ENCODE measurements at places on chromosomes 7 and 10.

- no peak for DNase-seq
Observed at GRCh38 chr7:129845972-129846327, 106.8 kb downstream of the UBE2H start.

DNA sequence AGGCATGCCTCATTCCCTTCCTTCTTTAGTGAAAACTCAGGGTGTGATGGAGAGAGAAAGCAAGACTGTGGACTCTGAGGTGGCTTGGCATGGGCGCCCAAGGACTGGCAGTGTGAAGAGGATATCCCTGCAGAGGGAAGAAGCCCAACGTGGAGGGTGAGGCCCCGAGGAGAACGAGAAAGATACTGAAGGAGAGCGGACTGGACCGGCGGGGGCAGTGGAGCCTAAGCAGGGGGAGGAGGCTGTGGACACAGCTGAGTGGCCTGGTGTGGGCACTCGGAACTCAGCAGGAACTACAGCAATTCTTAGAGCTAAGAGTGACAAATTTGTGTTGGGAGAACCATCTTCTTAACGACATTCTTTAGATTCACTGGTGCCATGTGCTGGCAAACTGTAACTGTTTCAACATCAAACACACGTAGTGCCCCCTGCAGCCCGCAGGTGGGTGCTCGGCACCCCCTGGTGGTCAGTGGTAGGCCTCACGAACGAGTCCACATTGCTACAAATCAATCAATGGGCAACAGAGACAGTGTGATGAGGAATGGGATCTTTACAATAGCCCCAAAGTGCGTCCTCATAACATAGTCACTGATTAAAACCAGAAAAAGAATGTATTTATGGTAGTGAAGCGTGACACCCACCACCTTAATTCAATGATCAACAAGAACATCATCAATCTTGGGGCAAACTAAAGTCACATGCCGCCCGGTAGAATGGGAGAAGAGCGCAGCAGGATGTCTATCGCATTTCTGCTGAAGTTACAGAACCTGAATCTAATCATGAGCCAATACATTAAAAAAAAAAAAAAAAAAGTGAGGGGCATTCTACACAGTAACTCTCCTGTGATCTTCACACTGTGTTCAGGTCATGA, 2.0 kb upstream of the SFTPA1 start:
- DNase-seq: no peak

GRCh38 chr7:99622596-99622995, 5.8 kb downstream of the ZSCAN25 start:
- no peak for DNase-seq

DNA sequence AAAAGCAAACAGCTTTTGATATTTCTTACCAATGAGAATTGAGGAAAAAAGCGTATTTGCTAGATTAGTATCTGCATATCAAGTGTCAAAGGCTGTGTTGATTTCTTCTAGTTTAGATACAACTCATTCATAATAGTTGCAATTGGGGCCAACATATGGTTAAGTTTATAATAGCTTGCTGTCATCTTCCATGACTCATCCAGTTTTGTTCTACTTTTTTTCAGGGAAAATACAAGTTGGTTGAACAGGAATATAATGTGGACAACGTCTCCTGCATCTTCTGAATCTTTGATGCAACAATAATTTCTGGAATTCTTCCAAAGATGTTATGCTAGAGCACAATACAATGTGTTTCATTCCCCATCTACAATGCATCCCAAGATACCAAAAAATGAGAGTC, 182.0 kb downstream of the THSD7A start:
- peak; percentile 74 for DNase-seq
